Activated naive CD8-positive, alpha-beta T cell treated with anti-CD3 and anti-CD28 coated beads, Interleukin-2, amount 50 U/mL, for 24 hours (primary cell): ENCODE measurements at places on chromosomes 13 and 19.
A peak's percentile ranks its signal among the peaks of the same experiment; 100 is the strongest.

DNA sequence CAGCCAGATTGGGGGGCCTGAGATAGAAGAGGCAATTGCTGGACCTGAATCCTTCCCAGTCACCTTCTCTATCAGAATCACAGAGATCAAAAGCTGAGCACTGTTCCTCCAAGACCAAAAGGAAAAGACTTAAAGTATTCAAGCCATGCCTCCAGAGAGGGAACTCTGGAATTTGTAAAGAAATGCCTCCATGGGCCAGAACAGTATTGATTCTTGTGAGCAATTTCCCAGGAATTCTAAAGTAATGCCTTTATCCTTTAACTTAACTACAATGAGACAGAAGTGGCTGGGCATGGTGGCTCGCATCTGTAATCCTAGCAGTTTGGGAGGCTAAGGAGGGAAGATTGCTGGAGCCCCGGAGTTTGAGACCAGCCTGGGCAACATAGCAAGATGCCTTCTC is 148.8 kb downstream of the FLT1 start:
- no peak for DNase-seq

DNA sequence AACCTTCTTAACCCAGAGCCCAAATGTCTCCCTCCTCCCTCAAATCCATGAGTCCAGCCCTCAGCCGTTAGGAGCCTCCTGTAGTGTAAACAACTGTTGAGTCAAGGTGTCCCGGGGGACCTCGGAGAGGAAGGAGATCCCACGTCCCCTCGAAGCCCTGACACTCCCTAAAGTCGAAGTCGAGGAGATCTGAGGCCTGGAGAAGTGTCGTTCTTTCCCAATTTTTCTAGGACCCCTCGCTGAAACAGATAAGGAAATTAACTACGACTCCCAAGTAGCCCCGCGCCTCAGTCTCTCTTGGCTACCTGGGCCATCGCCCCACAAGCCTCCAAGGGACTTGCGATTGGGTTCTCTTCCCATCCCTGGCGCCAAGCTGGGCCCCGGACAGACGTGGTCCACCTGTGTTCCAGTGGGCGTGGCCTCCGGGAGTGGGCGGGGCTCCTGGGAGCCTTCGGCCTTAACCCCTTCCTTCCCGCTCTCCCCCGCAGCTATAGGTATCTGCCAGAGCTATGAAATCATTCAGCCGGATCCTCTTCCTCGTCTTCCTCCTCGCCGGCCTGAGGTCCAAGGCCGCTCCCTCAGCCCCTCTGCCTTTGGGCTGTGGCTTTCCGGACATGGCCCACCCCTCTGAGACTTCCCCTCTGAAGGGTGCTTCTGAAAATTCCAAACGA is 869 bp downstream of the GFY start:
- DNase-seq: peak; percentile 54

- no peak for DNase-seq
Observed at GRCh38 chr13:112726016-112726767, 36.4 kb downstream of the ATP11A start.

GRCh38 chr19:51531349-51532315 is at the start of gene SIGLEC6:
Gene SIGLEC6 (minus strand): TSS chr19:51531670. CDS start chr19:51531648, 22 bp downstream.
- peak; percentile 31 for DNase-seq

GRCh38 chr19:44723299-44723951 is 24.5 kb downstream of the CEACAM16 start:
- DNase-seq: no peak

- no peak for DNase-seq
Observed at GRCh38 chr13:59744747-59745391, 418.9 kb downstream of the DIAPH3 start.

DNA sequence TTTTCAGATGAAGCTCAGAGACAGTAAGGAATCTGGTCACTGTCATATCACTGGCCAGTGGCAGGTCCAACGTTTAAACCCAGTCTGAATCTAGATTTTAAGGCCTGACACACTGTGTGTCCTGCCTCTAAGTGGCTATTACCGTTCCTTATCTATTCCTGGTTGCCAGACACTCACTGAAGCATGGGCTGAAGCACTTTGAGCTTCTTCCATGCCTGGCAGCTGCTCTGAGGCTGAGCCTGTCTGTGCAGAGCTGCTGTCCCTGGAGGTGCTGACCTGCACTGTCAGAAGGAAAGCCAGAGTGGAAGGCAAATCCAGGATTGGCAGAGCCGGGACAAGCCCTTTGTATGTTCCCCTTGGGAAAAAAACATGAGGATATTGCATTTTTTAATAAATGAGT is 109.2 kb upstream of the SLC7A1 start:
- no peak for DNase-seq

- no peak for DNase-seq
Observed at GRCh38 chr13:43315522-43315921, 292.1 kb downstream of the DNAJC15 start.

- DNase-seq: no peak
Observed at GRCh38 chr13:33057019-33057780, 41.0 kb downstream of the KL start.

GRCh38 chr19:15126131-15126910 is 19.1 kb downstream of the SYDE1 start:
- DNase-seq: no peak

- DNase-seq: no peak
Observed at GRCh38 chr13:106562301-106562700, 5.6 kb downstream of the ARGLU1 start.

- DNase-seq: no peak
Observed at GRCh38 chr19:28686756-28687155, 526.2 kb downstream of the UQCRFS1 start.

DNA sequence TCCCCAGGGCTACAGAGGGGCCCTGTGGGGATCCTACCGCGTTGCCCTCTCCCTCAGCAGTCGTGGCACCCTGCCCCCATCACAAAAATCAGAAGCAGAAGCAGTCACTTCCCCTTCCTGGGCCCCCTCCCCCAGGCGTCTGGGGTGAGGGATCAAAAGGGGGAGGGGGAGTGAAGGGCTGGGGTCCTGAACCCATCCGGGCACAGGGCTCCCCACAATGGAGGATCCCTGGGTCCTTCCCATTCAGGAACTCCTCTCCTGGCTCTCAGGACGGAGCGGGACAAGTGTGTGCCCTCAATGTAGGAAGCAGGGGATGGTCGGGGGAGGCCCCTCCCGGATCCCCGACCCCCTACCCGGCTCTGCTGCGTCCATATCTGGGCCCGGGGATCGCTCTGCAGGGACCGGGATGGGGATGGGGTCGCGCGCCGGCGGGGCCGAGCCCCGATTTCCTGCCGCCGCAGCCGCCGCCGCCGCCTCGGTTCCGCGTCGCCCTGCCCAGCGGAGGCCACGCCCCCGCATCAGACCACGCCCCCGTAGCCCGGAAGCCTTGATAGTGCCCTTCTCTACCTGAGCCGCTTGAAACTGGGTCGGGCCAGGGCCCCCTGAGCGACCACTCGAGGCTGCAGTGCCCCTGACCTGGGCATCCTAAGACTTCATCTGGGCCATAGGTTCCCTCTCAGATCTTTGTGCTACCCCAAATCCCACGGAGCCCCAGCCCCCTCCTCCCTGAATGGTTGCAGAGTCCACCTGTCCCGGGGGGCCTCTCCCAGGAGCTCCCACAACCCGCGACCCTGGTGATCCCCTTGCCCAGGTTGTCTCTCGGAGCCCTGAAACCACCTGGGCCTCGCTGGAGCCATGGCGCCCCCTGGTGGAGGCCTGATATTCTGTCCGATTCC is at the start of gene GMIP:
GMIP (minus strand) TSS at position 500 of the 896 bp plus-strand sequence; CDS start at position 372, 128 bp downstream.
- peak; percentile 91 for DNase-seq

DNA sequence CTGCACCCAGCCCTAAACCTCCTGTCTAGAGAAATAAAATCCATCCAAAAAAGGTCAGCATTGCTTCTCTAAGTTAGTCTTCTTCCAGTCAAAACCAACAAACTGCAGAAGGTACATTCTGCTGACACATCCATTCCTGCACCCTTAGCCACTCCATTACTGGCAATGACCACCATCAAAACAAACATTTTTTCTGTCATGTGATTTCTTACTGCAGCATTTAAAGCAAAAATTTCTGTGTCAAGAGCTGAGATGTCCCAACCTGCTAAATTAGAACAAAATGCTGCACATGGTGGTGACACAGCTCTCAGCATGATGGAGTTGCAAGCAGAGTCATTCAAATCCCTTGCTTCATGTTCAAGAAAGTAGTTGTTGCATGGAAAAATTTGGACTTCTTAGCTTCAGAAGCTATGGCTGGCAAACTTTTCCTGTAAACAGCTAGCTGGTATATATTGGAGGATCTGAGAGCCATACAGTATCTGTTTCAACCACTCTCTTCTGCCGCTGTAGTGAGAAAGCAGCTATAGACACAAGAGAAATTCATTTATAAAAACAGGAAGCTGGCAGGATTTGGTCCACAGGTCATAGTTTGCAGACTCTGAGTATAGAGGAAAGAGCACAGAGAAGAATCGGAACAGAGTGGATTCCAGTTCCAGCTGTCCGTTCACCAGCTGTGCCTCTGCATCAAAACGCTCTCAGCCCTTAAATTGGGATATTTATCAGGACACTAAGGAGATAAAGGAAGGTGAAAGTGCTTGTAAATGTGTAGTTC is 17.4 kb downstream of the RUBCNL start:
- no peak for DNase-seq

GRCh38 chr13:48573213-48574007 is 40.5 kb upstream of the RCBTB2 start:
- no peak for DNase-seq
